Activated CD8-positive, alpha-beta memory T cell treated with anti-CD3 and anti-CD28 coated beads, Interleukin-2, amount 50 U/mL, for 4 hours (primary cell): ENCODE measurements at places on chromosomes 13 and 19.

- no peak for DNase-seq
These were observed 1209.7 kb upstream of the PCDH9 start for GRCh38 chr13:68439817-68440216.

DNA sequence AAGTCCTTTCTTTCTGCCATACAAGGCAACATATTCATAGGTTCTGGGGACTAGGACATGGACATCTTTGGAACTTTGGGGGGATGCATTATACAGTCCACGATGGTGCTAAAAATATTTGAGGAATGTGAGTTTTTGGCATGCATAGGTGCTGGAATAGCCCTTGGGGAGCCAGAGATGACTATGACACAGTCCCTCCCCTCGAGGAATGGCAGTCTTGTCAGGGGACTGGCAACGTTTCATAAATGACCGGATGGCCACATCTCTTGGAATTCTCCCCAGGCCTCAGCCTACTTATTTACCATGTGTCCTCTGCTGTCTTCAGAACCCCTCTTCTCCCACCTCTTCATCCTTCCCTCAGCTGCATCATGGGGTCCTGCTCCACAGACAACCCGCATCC, 13.6 kb downstream of the MEIOSIN start:
- no peak for DNase-seq

DNA sequence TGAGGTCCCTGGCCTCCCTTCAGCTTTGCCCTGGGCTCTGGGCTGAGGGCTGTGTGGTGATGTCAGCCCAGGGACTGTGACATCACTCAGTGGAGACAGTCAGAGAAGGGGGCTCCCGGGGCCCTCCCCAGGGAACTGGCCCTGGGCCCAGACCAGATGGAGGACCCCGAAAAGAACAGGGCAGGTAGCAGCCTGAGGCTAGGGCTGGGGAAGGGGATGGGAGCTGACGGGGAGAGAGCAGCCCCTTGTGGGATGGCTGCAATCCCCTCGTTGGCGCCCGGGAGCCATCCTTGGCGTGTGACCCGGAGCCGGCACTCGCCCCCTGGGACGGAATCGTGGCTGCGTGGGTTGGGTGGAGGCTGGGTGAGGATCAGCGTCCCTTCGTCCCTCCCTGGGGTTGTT, 13.6 kb downstream of the CSNK1G2 start:
- no peak for DNase-seq

DNA sequence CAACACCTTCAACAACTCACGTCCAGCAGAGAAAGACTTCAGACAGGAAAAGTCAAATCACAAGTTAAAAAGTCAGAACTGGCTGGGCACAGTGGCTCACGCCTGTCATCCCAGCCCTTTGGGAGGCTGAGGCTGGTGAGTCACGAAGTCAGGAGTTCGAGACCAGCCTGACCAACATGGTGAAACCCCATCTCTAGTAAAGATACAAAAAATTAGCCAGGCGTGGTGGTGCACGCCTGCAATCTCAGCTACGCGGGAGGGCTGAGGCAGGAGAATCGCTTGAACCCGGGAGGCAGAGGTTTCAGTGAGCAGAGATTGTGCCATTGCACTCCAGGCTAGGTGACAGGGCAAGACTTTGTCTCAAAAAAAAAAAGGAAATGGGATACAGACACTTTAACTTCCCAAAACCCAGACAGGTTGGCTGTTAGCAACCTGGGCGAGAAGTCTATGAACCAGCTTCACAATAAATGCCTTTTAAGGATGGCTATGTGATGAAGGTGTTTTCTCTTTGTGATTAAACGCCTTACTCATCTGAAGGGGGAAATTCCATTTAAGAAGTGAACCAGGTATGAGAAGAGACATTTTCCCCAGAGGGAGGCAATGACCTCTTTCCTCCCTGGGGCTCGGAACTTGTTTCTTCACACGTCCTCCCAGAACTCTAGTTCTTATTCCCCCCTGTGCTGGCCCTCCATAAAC, 80.4 kb downstream of the INSR start:
- DNase-seq, result no peak

GRCh38 chr13:106484537-106485193, 50.8 kb downstream of the EFNB2 start:
- DNase-seq, result no peak

DNA sequence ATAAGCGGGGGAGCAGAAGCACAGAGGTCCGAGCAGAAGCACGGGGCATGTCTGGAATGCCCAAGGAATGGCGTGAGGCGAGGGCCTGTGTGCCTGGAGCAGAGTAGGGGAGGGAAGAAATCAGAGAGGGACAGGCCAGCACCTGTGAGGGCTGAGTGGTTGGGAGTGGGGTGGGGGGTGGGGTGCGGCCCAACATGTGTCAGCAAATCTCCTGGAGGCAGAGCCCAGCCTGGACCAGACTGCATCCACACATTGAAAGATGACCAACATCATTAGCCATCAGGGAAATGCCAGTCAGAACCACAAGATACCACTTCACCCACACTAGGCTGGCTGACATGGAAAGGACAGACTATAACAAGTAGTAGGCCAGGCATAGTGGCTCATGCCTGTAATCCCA, 11.2 kb downstream of the CLASRP start:
- DNase-seq, result no peak

DNA sequence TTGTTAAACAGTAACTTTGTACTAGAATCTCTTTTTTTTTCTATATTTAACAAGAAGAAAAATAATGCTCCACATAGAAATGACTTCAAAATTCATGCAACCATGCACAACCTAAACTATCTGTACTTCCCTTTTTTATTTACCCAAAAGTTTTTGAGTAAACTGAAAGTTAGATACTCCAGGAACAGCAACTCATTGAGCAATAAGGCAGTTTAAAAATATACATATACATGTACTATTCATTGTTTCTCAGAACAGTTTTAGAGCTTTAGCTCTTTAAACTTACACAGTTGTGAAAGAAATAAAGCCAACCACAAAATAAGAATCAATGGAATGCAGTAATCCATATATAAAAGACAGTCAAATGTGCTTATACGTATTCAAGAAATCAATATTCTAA, 39.2 kb downstream of the MTMR6 start:
- DNase-seq, result no peak

DNA sequence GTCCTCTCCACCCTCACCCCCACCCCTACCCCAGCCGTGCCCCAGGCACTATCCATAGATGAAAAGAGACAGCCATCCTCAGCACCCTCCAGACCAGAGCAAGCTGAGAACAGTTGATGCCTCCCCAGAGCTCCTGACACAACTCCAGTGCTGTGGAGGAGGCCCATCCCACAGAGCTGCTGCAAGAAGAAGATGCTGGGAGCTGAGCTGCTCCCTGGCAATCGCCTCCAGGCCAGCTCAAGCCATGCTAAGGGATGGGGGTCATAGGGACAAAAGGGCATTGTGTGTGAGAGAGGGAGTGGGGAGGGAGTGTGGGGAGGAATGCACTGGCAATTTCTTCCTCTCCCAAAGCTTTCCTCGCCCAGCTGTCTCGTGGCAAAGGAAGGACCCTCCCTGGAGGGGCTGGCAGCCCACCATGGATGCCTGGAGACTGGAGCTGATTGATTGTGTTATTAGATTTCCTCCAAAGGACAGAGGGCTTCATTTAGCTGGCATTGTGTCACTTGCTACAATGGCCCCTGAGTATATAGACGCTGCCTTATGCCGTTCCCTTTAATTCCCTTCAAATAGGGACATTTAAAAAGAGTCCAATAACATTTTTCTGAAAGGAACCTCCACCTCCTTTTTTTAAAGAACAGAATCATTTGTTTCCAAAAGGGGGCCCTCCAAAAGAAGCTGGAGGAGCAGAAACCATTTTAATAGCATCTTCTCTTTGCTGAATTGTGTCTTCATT, 476.4 kb downstream of the FOXO1 start:
- DNase-seq, result no peak

DNA sequence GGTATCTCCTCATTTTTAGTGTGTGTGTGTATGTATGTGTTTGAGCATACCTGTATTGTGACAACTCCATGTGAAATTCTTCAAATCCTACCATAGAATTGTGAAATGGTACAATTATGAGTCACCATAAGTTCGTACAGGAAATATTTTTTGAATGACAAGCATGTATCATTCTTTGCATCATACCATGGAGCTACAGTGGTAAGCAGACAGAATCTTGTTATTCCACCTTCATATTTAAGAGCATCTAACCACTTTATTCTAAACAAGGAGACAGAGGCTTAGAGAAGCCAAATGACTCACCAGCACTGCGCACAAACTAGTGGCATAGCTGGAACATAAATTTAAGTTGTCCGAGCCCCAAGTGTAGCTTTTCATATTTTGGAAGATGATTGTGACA, 4.5 kb upstream of the EPSTI1 start:
- no peak for DNase-seq

GRCh38 chr13:98824376-98825160, 72.1 kb upstream of the SLC15A1 start:
- DNase-seq, result no peak

DNA sequence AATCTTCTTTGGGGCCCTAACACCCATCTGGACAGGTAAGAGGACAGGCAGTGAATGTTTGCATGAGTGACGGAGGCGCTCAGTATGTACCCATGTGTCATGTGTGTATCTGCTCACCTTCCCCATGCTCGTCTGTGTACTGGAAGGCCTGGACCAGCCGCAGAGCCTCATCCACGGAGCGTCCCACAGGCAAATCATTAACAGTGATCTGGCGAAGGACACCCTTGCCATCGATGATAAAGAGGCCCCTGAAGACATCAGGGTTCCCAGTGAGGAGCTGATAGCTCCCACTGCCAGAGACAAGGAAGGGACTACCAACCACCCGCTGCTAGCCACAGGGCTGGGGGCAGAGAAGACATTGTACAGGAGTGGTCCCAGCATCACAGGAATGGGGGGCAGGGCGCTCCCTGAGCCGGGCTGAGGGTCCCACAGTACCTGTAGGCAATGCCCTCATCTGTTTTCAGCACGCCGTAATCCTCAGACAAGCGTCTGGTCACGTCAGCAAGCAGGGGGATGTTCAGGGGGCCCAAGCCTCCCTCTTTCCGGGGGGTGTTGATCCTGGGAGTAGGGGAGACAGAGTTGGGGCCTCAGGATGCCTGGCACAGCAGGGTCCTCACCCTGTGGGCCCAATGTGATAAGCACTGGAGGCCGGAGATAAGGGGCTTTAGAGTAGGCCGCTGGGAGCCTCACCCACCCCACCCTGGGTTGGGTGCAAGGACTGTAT, 1.7 kb downstream of the PRDX2 start:
- no peak for DNase-seq

DNA sequence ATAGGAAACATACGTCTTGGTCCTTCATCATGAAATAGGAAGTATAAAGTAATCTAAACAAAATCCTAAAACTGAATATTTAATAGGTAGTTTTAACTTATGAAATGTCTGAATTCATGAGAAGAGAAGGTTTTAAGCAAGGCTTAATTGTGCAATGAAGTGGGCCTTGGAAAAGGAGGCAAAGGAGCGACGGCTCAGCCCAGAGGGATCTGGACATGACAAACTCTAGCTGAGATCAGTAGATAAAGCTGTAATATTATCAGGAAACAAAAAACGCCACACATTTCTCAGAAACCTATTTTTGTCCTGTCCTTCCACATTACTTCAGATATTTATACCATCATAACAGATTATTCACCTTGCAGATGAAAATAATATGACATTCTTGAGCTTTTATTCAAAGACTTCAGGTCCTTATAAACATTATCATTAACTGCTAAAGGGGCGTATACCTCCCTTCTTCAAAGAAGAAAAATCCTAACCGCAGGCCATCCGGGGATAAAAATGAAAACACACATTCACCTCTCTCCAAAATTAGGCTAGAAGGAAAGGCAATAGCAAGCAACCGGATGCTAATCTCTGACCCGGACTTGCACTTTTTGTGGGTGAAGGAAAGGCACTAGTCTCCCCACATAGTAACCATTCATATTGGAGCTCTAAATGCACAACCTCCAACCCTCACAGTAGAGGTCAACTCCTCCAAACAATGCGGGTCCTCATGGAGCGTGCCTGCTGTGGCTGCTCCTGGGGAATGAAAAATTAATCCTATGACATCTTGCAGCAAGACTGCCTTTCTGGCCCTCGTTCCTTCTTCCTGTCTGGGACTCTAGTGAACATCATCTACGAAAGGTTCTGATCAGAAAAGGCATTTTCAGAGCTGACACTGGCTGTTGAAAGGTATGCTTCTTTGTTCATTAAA, 108.8 kb downstream of the TBC1D4 start:
- DNase-seq, result no peak

DNA sequence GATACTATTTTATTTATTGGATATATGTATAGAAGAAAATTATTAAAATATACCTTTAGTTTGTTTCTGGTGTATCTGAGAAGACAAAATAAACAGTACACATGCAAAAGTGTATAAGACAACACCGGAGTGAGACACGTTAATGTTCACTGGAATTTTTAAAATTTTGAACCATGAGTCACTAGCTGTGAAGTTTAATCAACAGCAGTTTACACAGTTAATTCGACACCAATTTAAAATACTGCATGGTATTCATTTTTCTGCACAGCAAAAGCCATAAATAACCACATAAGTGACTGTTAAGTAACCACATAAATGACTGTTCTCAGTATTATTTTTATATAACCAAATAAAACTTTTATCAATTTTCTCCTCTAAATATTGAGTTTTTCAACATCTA, 418.7 kb upstream of the NBEA start:
- no peak for DNase-seq

GRCh38 chr13:100473087-100473486, 115.5 kb downstream of the GGACT start:
- no peak for DNase-seq

DNA sequence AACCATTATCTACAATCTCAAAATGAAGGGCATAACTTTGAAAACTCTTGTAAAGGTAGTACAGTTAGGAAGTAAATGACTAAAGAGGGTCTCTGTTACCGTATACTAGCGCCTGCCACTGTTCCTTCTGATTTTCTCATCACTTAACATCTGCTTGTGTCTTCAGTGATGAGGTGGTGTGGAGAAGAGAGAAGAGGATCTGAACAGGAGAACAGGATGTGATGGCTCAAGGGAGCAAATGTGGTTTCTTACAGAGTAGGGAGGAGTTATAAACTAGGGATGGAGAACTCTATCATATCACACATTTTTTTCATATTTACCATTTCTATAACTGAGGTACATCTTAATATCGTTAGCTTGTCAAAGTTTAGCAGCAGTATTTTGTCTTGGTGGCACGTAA, 1.1 kb downstream of the KCTD4 start:
- no peak for DNase-seq

DNA sequence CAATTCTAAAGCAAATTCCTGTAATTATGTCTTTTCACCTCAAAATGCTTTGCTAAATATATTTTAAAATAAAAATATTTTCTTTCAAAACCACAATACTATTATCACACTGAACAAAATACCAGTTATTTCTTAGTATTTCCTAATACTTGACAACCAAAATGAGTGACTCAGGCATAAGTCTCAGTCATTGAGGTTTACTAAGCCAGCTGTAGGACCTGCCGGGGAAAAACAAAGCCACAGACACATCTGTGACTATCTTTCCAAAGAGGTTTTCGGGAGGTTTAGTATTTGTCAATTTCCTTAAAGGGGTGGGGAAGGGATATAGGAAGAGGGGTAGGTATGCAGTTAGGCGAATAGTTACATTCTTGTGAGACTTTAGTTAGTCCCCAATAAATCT, 3.2 kb upstream of the ZNF235 start:
- DNase-seq, result no peak

- DNase-seq, result no peak
These were observed 1.7 kb upstream of the ANKRD10 start for GRCh38 chr13:110916301-110917142.
